Occipital lobe (tissue), 3 donors: ENCODE measurements at places on chromosomes 5 and 9. TPM values are rescaled to one million over a fixed set of nuclear protein-coding genes. Genes with fewer than 3 reads are reported as not detected.

GRCh38 chr9:127848756-127849504, 5.5 kb downstream of the ENG start:
- no peak for DNase-seq

- DNase-seq: no peak
Observed at GRCh38 chr5:175855041-175855720, 16.2 kb upstream of the CPLX2 start.

Gene PCDHA4
- total RNA-seq: 18.6 TPM

DNA sequence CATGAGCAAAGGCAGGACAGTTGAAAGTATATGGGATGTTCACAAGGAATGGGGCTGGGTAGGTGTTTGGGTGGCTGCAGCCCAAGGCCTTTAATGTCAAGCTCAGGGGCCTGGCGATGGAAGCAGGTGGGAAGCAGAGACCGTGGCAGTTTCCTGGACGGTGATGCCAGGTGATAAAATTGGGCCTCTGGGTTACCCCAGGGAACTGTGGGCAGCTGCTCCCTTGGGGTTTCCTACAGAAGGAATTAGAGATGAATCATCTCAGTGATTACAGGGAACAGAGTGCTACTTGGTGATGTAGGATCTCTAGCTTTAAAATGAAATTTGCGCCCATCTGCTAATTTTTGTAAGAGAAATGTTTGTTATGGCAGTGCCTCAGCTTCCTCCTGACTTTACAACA, 39.2 kb downstream of the TSTD2 start:
- DNase-seq: no peak

DNA sequence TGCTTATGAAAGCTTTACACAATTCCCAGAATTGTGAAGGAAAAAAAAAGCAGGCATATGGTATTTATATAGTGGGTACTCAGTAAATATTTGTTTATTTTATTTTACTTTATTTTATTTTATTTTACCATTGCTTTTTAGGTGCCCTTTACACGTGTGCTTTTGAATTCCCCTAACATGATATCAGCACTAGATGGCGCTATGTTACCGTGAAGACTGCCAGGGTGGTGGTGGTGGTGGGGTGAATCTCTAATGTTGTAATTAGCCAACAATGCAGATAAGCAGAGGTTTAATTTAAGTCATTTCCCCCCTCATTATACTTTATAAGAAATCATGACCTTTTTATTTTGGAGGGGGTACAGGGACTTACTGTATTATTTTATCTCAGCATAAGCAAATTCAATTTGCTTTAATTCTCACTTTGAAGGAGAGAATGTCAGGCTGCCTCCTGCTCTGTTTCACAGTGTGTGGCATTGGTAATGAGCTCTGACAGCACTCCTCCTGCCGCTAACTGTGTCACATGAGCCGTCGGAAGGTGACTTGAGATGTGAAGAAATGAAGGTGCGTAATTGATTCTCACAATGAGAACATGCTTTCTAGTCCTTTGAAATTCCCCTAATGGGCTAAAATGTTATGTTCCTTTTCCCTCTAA, 165.6 kb downstream of the YTHDC2 start:
- peak; percentile 10 for DNase-seq

Gene HARS2
- 31.0 TPM for total RNA-seq

GRCh38 chr5:126443374-126443851, 20.2 kb downstream of the GRAMD2B start:
- no peak for DNase-seq

GRCh38 chr5:61332358-61332749, 296 bp downstream of the ZSWIM6 start:
- DNase-seq: no peak

DNA sequence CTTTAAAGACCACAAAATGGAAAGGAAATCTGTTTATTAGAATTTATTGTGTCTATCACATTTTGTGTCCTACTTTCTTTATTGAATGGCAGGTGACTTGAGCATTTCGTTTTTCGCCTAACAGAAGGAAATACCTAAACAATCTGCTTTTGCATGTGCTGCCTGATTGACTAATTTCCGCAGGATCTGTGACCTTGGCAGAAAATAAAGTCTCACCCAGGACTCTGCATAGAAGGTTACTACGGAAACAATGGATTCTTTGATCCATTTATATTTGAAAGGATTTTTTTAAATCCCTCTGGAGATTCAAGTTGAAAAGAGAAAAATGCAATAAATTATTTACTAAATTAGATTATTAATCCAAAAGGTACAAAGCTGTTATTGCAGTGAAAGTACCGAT, 61.0 kb upstream of the CAST start:
- DNase-seq: no peak

- no peak for DNase-seq
Observed at GRCh38 chr5:77157732-77158532, 52.5 kb upstream of the PDE8B start.

GRCh38 chr9:92138157-92138959, 23.1 kb upstream of the SPTLC1 start:
- peak; percentile 29 for DNase-seq

DNA sequence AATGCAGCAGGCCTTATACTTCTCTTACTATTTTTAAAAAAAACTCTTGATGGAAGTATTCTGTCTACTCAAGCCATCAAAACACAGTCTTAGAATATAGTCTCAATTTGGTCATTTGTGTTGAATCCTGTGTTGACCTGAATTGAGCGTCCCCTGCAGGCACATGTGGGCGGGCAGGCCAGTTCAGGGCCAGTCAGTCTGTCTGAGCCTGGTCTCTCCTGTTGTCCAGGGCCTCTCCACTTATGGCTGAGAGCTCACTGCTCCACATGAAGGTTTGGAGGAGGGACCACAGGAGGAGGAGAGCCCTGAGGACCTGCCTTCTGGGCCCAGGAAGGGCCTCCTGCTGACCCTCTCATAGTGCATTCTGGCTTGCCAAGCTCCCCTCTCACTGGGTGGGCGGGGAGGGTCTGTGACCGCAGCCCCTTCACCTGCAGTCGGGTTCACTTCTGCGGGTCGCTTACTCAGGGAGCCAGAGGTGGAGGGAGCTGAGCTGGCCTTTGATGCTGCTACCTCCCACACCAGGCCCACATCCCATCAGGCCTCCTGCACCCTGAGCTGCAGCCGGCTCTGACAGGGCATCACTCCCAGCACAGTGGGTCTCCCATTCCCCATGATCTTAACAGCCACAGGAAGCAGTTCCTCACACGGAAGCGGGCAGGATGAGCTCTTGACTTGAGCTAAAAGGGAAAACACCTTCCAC, 178.2 kb upstream of the S1PR3 start:
- no peak for DNase-seq

Gene CCDC187
- total RNA-seq: under 0.01 TPM

Gene LCNL1
- 0.16 TPM for total RNA-seq

DNA sequence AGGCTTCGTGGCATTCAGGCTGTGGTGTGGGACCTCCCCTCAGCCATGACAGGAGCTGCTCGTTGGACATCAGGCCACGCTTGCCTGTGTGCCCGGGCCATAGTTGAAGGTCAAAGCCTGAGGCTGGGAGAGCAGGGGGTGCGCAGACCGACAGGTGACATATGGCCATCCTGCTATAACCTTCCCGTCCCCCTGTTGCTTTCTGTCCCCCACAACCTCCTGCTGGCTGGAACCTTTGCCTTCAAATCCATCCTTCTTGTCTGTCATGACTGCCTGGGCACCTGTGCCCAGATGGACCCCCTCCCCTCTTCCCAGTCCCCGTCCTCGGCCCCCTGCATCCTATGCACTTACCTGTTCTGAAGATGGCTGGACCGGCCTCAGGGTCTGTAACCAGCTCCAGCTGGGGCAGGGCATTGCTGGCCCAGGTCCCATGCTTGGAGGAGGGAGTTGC, 83.2 kb downstream of the WNK2 start:
- DNase-seq: no peak

GRCh38 chr5:165057145-165057544, 1551.7 kb downstream of the MAT2B start:
- DNase-seq: no peak

- no peak for DNase-seq
Observed at GRCh38 chr5:142512043-142513042, 173.5 kb downstream of the FGF1 start.

GRCh38 chr5:129858131-129858675, 46.1 kb upstream of the CHSY3 start:
- no peak for DNase-seq

Gene GZMA
- not detected for total RNA-seq

DNA sequence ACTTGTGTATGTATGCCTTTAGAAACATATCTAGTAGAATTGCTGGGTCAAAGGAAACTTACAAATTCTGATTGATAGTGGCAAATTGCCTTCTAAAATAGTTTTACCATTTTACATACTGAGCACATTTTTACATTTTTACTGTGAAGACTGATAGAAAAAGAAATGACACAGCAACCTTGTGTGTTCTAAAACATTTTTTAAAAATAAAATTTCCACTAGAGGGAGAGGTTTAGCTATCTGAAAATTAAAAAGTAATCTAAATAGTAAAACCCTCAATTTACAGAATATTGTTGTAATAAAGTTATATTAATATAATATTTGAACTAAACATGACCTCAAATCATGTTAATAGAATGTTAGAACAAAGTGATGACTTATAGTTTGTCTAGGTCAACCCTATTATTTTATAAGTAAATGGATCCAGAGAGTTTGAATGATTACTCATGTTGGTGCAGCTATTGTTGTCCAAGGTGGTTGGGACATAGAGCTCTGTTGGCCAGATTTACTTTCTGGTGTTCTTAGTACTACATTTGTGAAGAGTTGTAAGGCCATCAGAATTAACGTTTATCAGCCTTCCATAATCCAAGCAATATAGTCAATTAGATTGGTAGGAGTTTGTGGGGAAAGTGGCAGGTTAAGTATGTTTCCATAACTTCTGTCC, 17.2 kb downstream of the CENPP start:
- no peak for DNase-seq

- DNase-seq: no peak
Observed at GRCh38 chr5:143730112-143730801, 81.7 kb upstream of the HMHB1 start.

DNA sequence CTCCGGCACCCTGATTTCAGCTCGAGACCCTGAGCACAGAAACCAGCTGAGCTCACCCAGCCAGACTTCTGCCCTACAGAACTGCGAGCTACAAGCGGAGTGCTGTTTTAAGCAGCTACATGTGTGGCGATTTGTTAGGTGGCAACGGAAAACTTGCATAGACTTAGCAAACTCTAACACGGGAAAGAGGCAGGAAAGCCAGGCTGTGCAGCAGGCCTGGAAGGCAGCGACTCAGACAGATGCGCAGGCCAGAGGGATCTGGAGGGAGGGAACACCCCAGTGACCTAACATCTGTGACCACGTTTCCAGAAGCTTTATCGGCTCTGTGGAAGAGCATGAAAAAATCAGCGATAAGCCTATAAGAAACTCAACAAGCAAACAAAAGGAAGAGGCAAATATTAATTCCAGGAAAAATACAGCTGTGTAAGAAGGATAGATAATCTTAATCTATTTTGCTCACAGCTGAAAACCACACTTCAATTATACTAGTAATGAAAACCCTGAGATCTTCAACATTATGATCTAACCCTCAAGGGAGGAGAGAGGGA, 11.0 kb downstream of the UBAC1 start:
- DNase-seq: no peak

DNA sequence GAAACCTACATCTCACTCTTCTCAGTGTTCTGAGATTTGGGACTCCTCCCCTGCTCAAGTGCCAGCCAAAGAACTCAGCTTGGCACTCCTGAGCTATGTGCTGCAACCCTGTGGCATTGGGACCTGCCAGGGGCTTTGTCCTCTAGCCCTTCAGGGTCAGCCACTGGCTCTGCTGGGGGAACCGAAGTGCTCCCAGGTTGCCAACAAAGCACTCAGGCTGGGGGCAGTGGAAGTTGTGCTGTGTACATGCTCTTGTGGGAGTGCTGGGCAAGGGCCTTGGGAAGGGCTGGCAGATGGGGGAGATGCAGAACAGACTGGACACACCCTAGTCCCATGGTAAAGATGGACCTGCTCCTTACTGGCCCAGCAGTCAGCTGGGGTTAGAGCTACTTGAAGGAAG, 498.6 kb downstream of the CAAP1 start:
- no peak for DNase-seq

GRCh38 chr5:154842689-154843530, 7.5 kb downstream of the FAXDC2 start:
- DNase-seq: no peak

DNA sequence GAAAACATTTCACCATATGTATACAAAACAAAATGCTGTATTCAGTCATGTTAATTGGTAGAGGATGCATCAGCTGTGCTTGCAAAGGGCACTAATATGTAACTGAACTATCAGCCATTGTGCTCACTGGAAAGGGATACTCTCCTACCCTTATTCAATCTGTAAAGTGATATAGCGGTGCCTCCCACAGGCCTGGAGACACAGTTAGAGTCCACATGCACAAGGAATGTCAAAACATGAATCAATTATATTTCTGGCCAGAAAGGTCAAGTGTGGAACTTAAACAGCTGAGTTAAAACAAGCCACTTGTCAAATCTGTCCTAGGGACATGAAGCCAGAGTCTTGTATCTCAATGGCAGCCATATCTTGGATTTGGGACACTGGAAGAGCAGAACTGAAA, 71.2 kb upstream of the IZUMO3 start:
- no peak for DNase-seq

DNA sequence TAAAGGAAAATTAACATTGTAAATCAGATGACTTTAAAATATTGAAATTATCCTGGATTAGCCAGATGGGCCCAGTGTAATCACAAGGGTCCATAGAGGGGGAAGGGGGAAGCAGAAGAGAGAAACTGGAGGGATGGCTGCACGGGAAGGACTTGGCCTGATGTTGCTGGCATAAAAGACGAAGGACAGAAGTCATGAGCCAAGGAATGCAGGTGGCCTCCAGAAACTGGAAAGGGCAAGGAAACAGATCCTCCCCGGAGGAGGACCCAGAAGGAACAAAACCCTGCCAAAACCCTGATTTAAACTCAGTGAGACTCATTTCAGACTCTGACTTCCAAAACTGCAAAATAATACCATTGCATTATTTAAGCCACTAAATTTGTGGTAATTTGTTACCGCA, 100.2 kb downstream of the ADAMTS2 start:
- no peak for DNase-seq

Gene OTP
- total RNA-seq: not detected

DNA sequence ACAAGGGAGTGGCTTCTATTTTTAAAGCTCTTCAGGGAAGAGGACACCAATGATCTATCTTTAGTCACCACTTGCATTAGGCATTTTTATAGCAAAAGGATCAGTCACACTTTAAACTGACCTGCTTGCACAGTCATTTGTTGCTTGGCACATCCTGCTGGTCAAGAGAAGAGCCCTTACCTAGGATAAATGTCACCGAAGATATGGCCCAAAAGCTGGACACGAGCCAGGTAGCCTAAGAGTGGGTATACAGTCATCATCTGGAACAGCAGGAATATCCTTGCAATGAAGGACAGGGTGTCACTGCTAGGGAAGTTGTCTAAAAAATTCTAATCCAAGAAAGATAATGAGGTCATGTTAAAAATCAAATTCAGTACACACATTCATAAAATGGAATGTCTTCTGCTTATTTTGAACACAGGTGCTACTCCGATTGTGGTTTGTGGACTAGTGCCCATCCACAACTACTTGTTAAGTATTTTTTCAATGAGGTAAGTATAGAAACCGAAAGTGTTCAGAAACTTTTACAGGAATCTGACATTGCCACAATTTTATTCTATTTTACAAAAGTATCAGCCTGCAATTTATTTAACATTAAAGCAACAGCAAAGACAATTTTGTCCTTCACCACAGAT, 78.4 kb downstream of the SLC38A9 start:
- DNase-seq: no peak

Gene PCDHB9
- 6.1 TPM for total RNA-seq
